ENCODE measurements at places on chromosomes 12 and 14.
A peak's percentile ranks its signal among the peaks of the same experiment; 100 is the strongest.

DNA sequence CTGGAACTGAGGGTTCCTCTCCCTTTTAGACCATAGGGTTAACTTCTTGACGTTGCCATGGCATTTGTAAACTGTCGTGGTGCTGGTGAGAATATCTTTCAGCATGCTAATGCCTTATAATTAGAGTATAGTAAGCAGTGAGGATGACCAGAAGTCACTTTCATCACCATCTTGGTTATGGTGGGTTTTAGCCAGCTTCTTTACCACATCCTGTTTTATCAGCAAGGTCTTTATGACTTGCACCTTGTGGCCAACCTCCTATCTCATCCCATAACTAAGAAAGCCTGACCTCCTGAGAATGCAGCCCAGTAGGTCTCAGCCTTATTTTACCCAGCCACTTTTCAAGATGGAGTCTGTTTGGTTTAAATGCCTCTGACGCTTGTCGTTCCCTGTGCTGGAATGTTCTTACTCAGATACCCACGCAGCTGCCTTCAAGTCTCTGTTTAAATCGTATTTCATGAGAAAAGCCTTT is 44.2 kb downstream of the BBS10 start:
- DNase-seq: no peak

- peak; percentile 94 for DNase-seq
These were observed at the start of gene EEA1 for GRCh38 chr12:92928962-92929915. Gene EEA1, minus strand, starts transcription at chr12:92929295. Its CDS starts 229 bp downstream, at chr12:92929066.

- DNase-seq: no peak
These were observed 113.9 kb downstream of the GCH1 start for GRCh38 chr14:54788701-54789100.

- DNase-seq: no peak
These were observed 82.9 kb downstream of the CHGA start for GRCh38 chr14:93005838-93006237.

- DNase-seq: no peak
These were observed 116.6 kb downstream of the SLC35F4 start for GRCh38 chr14:57749267-57749666.

- no peak for DNase-seq
These were observed 37.9 kb downstream of the TDG start for GRCh38 chr12:104003596-104003995.

DNA sequence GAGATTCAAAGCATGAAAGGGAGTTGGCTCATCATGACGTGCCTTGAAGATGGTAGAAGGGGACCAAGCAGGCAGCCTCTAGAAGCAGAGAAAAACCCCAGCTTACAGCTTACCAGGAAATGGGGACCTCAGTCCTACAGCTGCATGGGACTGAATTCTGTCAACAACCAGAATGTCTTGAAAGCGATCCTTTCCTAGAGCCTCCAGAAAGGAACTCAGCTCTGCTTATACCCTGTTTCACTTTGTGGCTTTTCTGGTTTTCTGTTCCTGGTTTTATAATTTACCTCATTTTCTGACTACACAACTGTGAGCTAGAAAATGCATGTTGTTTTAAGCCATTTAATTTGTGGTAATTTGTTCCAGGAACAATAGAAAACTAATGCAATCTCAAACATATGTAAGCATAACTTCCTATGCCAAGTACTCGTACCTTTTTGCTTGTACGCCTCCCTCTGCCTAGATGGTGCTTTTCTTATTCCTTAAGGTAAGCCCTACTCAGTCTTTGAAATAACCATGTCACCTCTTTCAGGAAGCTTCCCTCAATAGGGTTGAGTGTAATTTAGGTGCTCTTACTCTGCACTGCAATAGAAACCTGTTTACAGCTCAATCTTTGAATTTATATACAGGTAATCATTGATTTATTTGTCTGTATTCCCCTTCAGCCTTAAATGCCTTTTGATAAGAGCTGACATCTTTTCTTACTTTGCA is 348.8 kb downstream of the TMEM117 start:
- DNase-seq: no peak

GRCh38 chr14:81478446-81478845 is 55.2 kb downstream of the SEL1L start:
- no peak for DNase-seq

DNA sequence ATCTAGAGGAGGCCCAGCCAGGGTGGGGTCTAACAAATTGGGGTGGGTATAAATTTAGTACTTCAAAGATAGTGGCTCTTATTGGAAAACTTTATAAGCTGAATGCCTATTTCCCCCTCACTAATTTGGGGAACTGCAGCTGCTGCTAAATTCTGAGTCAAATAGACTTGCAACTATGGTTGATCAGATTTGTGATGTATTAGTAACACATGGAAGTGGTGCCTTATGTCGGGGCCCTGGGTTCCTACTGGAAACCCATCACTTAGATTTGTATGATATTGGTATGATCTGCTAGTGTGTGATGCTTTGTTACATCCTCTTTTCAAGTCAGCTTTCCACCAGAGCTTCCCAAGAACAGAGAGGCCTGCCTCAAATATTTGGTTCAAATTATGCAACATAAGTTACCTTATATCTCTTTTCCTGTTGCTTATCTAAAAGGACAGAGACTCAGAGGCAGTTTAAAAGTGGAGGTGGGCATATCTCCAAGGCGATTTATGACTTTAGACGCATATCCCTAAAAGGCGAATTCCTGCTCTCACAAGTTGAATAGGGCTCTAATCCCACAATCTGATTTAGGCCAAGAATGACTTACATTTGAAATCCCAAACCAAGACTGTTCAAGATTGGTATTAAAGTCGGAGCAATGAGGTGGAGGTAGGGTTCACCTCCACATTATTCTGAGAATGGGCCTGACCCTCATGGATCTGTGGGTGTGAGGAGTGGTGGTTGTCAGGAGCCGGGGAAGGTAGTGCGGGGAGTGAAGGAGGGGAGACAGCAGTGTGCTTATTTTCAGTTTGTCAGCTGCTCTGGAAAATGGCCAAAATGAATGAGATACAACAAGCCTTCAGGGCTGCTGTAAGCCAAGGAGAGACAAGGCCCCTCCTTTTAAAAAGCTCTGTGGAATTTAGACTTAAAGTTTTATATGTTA is 425.8 kb downstream of the RAD51B start:
- no peak for DNase-seq

DNA sequence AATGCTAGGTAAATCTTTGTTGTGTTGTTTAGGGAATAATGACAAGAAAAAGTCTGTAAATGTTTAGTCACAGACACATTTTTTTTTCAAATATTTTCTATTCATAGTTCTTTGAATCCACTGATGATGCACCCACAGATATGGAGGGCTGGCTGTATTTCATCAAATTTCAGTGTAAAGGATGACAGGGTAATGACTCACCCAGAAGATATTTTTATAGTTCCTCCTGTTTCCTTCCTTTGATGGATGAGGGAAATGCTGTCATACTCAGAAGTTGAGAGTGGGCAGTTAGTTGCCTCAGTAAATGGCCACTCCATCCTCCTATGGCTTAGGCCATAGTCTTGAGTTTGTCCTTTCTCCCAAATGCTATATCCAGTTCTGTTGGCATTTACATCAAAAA is 76.9 kb upstream of the REP15 start:
- no peak for DNase-seq

- DNase-seq: no peak
These were observed 289.2 kb downstream of the ADGRD1 start for GRCh38 chr12:131242741-131243496.

DNA sequence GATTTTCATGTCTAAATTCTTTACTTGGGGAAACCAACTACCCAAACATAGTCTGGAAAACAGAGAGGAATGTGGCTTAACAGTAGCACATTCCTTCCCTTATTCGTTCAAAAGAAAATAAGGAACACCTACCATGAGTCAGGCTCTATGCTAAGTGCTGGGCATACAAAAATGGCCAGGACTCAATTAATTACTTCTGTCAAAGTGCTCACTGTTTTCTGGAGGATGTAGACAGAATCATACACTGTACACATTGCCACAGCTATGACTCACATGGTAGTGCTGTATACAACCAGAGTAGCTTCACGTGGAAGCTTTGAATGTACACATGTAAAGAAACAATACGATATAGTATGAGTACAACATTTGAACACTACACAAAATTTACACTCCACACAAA is 50.1 kb downstream of the SLC25A21 start:
- DNase-seq: no peak

DNA sequence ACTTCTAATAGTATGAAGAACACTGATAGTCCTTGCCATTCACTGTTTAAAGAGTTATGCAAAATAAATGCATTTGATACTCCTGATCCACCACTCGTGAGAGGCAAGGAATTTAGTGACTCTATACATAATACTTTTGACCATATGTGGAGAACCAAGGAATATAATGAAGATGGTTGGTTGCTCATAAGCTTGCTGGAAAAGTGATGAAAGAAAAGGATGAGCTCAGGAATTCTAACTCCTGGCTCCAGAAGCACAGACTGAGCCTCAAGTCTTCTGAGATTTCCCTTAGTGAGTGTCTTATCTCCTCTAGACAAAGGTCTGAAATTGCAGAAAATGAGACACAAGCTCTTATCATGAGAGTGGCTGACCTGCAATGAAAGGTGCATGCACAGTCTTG is 57.1 kb upstream of the KRAS start:
- no peak for DNase-seq

DNA sequence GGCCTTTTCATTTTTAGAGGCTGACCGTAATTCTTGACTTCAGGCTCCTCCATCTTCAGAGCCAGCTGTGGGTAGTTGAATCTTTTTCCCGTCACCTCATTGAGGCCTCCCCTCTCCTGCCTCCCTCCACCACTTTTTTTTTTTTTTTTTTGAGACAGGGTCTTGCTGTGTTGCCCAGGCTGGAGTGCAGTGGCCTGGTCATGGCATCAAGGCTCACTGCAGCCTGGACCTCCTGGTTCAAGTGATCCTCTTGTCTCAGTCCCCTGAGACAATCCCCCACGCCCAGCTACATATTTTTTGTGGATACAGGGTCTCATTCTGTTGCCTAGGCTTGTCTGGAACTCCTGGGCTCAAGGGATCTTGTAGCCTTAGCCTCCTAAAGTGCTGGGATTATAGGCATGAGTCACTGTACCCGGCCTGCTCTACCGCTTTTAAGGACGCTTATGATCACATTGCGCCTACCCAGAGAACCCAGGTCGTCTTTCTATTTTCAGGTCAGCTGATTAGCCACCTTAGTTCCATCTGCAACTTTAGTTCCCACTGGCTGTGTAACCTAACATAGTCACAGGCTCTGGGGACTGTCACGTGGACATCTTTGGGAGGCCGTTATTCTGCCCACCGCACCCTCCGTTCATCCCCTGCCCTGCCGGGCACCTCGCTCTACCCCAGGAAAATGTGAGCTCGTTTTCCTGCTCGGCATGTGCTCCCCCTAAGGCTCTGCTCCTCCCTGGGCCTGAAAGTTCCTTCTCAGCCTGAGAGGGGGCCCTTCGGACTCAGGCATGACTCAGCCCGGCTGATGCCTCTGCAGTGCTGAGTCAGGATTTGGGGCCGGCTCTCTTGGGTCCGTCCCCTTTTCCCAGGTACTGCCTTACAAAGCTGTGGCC is 13.4 kb downstream of the TNFAIP2 start:
- DNase-seq: no peak

- no peak for DNase-seq
These were observed 40.8 kb upstream of the BCL7A start for GRCh38 chr12:121980892-121981272.

GRCh38 chr12:116222358-116222757 is 55.1 kb downstream of the MED13L start:
- DNase-seq: no peak

DNA sequence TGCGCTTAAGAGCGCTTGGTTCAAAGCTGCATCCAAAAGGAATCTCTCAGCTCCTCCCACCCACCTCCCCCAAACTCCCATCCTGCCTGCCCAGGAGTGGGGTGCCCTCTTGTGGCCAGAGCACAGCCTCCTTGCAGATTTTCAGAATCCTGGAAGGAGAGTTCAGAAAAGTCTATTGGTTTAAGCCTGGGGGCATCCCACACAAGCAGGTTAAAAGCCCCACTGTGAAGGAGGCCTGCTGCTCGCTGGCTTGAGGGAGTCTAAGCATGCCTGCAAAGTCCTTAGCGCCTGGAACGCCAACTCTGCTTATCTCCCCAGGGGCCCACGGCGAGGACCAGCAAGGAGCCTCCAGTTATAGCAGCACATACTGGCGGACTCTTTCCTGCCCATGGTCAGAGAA is 297.1 kb downstream of the KSR2 start:
- DNase-seq: no peak

DNA sequence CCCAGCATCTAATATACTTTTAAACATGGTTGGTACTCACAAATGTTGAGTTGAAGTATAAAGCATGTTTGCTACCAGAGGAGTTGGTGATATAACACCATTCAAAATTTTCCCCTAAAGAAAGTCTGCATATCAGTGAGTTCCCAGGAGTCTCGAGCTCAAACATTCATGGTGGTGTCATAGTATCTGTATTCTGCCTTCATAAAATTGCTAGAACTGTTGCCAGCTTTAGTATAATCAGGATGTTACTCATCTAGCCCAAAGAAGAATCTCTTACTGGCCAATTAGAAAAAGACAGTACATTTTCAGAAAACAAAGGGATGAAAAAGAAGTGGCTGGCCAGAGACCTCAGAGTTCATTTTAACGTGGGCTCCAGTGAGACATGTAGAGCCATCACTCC is 374.7 kb downstream of the KCNH5 start:
- no peak for DNase-seq

DNA sequence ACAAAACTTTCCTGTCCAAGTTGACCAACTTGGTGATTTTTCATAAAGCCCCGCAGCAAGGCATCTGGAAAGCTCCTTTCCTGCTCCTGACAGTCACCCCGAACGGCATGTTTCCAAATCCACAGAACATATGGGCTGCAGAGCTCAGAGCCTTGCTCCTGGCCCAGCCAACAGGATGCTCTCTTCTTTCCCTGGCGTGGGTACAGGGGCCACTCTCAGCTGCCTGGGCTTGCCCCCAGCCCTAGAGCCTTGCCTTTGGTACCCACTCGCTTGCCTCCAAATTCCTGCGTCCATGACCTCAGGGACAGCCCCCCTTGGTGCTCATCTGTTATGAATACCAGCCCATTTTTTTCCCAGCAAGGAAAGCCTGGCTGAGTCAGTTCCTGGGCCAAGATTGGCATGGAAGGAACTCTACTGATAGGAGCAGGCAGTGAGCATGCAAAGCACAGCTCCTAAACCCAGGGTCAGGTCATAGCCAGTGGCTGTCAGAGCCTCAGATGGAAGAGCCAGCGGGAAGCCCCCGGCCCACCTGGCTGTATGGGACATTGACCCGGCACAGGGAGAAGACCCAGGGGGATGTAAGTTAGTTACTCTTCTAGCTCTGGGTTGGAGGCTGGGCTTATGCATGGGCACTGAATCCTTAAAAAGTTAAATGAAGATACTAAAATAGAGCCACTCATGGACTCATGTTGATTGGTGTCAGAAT is 105.3 kb upstream of the RTL1 start:
- peak; percentile 30 for DNase-seq

DNA sequence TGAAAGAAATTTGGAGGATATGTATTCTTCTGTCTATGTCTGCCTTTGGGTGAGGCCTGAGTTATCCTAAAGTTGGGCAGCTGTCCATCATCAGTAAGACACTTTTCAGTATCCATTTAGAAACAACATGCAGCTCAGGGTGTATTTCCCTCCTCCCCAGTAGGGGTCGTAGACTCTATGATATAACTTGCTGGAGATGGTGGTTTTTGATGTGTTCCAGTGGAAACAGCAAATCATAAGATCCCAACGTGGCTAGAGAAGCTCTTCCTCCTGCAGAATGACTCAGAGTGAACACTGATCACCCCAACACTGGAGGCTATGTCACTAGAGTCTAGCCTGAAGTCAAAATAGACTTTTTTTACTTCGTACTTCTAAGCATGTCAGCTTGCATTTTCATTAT is 331.6 kb upstream of the STXBP6 start:
- DNase-seq: no peak
